Naive thymus-derived CD4-positive, alpha-beta T cell (primary cell): ENCODE measurements at places on chromosomes 4 and X. TPM values are rescaled to one million over a fixed set of nuclear protein-coding genes. Genes with fewer than 3 reads are reported as not detected.

PAGE1 gene
- not detected in 2 replicates for total RNA-seq

QRFPR gene
- not detected for total RNA-seq

ADRA2C gene
- not detected for total RNA-seq

POU4F2 gene
- total RNA-seq, result not detected

GRIA3 gene
- total RNA-seq, result not detected

SYTL4 gene
- not detected in 2 replicates for total RNA-seq

ADGRL3 gene
- total RNA-seq, result not detected

TLL1 gene
- not detected for total RNA-seq

PNMA6A gene
- 0.66 TPM for total RNA-seq

ABCD1 gene
- total RNA-seq, result 17.6 and 18.4 TPM in 2 replicates

HTR2C gene
- total RNA-seq, result not detected

- no peak for DNase-seq
Measured at GRCh38 chrX:130793975-130794374, 109.0 kb downstream of the ENOX2 start.

- no peak for DNase-seq
Measured at GRCh38 chrX:48677516-48677915, 6.1 kb upstream of the WAS start.

- no peak for DNase-seq
Measured at GRCh38 chr4:185640811-185641675, 105.7 kb upstream of the PDLIM3 start.

GRCh38 chr4:55358668-55359067, 12.6 kb downstream of the SRD5A3 start:
- no peak for DNase-seq

- no peak for DNase-seq
Measured at GRCh38 chr4:628311-628741, 3.0 kb downstream of the PDE6B start.

- DNase-seq, result no peak
Measured at GRCh38 chr4:128385683-128386304, 98.2 kb upstream of the PGRMC2 start.

DNA sequence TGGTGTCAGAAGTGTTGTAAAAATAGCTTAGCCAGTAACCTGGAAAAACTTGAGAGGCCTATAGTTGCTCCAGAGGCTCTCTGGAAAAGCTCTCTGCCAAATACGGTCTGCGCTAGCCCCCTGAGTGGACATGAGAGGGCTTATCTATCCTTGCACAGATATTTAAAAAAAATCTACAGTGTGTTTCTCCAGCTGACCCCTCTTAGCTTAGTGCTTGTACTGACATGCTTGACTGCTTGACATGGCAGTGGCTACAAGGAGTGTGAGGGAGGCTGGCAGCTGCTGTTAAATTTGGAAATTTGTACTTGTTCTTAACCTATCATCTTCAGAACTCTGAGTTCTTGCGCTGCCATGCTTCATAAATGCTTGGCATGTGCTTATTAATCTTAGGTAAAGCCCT, 229.2 kb downstream of the RBMX2 start:
- DNase-seq, result no peak

- DNase-seq, result no peak
Measured at GRCh38 chrX:72115380-72115779, 16.3 kb downstream of the RTL5 start.

- DNase-seq, result no peak
Measured at GRCh38 chrX:31038575-31039326, 33.1 kb downstream of the FTHL17 start.

DNA sequence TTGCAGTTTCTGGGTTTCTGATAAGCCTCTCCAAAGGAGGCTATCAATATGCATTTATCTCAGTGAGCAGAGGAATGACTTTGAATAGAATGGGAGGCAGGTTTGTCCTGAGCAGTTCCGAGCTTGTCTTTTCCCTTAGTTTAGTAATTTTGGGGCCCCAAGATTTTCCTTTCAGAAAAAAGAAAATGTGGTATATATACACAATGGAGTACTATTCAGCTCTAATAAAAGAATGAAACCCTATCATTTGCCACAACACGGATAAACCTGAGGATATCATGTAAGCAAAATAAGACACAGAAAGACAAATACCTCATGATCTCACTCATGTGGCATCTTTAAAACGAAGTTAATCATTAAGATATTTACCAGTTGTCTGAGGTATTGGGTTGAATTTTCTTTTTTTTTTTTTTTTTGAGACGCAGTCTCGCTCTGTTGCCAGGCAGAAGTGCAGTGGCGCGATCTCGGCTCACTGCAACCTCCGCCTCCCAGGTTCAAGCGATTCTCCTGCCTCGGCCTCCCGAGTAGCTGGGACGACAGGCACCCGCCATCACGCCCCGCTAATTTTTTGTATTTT, 540 bp downstream of the ZNF721 start:
- DNase-seq, result no peak
